ENCODE measurements at places on chromosomes 12 and 14.

DNA sequence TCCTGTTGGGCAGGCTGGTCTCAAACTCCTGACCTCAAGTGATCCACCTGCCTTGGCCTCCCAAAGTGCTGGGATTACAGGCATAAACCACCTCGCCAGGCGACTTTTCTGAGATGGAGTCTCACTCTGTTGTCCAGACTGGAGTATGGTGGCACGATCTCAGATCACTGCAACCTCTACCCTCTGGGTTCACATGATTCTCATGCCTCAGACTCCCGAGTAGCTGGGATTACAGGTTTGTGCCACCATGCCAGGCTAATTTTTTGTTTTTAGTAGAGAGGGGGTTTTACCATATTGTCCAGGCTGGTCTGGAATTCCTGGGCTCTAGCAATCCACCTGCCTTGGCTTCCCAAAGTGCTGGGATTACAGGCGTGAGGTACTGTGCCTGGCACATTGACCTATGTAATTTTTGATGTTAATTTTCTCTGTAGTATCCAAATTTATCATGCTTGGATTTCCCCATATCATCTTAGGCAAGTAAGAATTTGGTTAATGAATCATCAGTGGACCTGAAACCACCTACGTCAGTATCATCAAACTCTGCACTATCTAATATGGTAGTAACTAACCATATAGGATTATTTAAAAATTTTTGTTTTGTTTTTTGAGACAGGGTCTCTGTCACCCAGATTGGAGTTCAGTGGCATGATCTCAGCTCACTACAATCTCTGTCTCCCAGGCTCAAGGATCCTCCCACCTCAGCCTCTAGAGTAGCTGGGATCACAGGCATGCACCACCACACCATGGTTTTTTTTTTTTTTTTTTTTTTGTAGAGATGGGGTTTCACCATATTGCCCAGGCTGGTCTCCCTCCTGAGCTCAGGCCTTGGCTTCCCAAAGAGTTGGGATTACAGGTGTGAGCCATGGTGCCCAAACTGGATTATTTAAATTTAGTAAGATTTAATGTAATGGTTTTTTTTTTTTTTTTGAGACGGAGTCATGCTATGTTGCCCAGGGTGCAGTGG, 11.9 kb upstream of the ATP5F1B start:
- DNase-seq = no peak

DNA sequence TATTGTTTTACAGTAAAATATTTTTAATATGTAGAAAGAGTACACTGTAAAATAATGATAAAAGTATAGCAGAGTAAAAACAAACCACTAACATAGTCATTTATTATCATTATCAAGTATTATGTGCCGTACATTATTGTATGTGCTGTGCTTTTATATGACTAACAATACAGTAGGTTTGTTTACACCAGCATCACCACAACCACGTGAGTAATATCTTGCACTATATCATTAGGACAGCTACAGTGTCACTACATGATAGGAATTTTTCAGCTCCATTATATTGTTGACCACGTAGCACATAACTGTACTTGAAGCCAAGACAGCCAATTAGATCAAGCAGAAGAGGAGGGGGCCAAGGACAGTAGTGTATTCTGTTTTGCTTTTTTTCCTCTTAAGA, 415.4 kb downstream of the RAD51B start:
- DNase-seq = no peak

- no peak for DNase-seq
These were observed 190.1 kb downstream of the TTC8 start for GRCh38 chr14:89014569-89014850.

GRCh38 chr12:58253663-58254062, 312.3 kb downstream of the ATP23 start:
- DNase-seq = no peak

DNA sequence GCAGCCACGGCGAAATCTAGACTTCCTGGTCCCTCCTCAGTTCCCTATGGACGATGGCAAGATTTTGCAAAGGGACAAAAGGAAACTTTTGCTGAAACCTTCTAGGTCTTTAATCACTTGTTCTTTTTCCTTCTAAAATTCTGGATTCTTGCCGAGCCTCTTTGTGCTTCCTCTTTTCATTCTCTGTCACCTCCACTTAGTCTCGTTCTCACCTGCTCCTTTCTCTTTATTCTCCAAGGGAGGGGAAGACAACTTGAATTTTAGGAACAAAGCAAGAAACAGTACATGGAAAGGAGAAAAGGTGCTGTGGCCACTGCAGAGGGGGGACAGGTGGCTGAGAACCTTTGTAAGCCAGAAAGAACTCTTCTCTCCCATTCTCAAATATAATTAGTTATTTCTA, 194.8 kb downstream of the CACNA1C start:
- DNase-seq = no peak

GRCh38 chr12:92041742-92042141, 103.9 kb downstream of the BTG1 start:
- no peak for DNase-seq

GRCh38 chr14:84128050-84128449, 1401.9 kb upstream of the FLRT2 start:
- no peak for DNase-seq

DNA sequence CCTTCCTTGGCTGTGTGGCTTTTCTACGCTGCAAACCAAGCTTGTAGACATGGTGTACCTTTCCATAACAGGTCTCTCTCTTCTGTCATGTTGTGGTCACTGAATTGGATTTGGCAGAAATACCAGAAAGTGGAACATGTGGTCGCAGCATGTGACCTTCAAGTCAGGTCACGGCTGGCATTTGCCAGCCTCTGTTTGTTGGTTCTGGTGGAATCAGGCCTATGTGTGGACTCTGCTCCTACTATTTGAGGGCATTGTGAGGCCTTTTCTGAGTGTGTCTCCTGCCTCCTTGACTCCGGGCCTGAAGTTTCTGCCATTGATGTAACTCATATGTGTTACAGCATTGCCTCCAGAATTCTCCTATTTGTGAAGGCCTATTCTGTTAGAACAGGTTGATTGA, 116.7 kb downstream of the CACNA1C start:
- no peak for DNase-seq

- peak; percentile 91 for DNase-seq
These were observed at the start of gene PPP1R3E for GRCh38 chr14:23302290-23303225. TSS of gene PPP1R3E (minus strand) at chr14:23302859. CDS start at chr14:23302576, 283 bp downstream.

GRCh38 chr12:93136253-93137055, 207.4 kb upstream of the EEA1 start:
- no peak for DNase-seq

GRCh38 chr12:11891346-11891745, 179.4 kb upstream of the BCL2L14 start:
- no peak for DNase-seq

DNA sequence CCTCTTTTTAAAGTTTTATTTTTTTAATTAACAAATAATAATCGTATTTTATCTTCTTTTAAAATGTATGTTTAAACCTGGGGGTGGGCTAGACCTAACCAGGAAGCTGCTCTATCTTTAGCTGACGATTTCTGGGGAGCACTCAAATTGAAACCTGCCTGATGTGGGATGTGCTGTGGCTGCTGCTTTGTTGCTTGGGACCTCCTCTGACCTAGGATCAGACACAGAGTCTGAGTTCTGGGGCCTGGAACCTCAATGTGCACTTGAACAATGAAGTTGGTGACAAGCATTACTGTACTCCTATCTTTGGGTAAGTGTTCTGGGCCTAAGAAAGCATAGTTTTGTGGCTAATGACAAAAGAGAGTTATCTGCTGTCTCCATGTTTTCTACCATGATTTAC, 386.7 kb downstream of the DAD1 start:
- peak; percentile 59 for DNase-seq

- no peak for DNase-seq
These were observed 6.4 kb upstream of the A2M start for GRCh38 chr12:9122091-9122609.

DNA sequence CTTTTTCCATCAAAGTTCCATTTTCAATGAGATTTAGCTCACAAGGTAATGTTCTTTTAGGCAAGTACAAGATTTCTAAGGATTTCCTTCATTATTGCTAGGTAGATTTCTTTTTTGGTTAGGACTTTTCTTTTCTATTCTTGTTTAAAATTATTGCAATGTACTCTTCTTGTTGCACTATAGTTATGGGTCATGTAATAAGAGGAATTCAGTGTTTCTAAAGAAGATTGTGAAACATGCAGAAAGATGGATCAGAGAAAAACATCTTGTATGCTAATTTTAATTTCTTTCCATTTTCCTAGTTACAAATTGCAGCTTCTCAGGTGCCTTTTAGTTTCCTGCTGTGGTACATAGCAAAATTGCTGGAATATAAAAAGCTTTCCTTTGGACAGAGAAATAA, 56.1 kb downstream of the BTG1 start:
- DNase-seq = no peak

DNA sequence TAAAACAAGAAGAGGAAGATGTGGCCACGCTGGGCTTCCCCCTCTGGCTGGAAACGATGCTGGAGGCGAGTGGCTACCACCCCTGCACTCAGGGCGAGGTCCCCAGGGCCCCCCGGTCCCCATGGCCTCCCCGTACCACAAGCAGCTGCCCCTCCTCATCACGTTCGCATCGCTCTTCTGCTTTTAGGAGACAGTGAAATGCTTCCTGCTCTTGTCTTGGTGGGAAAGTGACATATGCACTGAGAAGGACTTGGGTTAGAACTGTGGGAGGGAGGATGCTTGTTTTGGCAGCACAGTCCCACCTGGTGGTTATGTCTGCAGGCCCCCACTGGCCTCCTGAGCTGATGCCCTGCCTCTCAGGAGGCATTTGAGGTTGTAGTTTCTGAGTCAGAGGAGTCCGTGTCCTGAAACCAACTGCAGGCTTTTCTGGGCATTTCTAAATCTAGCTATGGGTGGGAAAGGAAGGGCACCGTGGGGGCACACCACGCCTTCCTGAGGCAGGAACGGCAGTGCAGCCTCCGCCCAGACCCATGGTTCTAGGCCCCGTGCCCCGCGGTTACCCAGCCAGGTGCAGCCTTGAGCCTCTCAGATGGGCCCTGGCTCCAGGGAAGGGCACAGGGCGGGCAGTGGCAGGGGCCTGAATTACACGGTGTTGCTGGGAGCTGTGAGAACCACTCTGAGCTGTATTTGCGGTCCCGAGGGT, 139.3 kb downstream of the ADGRD1 start:
- peak; percentile 2 for DNase-seq

- no peak for DNase-seq
These were observed 35.0 kb downstream of the ITPR2 start for GRCh38 chr12:26798023-26798422.

- no peak for DNase-seq
These were observed 5.1 kb upstream of the OTUB2 start for GRCh38 chr14:94021001-94021400.

GRCh38 chr12:1855241-1855640, 34.9 kb downstream of the LRTM2 start:
- DNase-seq = no peak

DNA sequence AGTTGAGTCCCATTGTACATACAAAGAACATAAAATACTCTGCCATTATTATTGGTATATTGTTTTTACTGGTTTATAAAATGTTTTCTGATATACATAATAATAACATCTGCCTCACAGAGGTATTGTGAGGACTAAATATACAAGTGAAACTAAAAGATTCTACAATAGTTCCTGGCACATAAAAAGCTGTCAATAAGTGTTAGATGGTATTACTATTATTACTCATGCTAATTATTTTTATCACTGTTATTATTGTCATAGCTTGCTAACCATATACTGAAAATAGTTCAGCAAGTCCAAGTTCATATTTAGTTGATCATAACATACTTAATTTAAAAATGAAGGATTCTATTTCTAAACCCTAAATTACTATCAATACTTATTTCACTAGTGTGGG, 34.4 kb downstream of the BTG1 start:
- DNase-seq = no peak

DNA sequence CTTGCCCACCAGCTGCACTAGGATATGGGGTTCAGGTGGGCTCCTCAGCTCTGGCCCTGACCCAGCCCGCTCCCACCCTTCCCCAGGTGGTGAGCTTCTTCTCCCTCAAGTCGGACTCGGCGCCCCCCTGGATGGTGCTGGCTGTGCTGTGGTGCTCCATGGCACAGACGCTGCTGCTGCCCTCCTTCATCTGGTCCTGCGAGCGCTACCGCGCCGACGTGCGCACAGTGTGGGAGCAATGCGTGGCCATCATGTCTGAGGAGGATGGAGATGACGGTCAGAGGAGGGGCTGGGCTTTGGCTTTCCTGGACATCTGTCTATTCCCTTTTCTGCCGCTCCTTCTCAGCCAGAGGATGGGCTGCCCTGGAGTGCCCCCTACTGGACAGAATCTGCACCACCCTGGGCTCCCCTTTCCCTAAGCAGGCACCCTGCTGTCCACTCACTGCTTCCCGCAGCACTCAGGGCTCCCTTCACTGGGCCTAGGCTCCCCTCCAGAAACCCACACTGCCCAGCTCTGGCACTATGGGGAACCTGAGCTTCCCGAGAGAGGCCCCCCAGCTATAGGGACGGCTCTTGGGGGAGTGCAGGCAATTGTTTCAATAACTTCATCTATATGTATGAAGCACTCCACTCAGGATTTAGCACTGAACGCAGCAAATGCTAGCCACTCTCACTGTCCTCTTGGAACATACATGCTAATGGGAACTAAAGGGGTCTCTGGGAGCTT, 2.6 kb upstream of the P3H3 start:
- peak; percentile 69 for DNase-seq

DNA sequence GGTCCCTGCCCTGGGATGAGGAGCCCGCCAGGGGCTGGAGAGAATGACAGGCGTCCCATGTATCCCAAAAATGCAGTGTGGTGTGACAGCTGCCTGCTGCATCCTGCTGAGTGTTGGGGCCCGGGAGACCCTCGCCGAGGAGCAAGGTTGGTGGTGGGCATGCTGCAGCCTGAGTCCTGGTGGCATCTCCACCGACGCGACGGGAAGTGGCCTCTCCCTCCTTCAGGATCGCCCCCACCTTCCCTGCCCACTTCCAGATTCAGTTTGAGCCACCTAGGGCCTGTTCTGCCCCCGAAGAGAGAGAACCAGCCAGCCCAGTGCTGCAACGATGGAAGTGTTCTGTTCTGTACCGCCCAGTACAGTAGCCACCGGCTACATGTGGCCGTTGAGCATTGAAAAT, 70.1 kb downstream of the TSPAN9 start:
- DNase-seq = no peak

- no peak for DNase-seq
These were observed 31.5 kb upstream of the SYNDIG1L start for GRCh38 chr14:74457565-74457895.

DNA sequence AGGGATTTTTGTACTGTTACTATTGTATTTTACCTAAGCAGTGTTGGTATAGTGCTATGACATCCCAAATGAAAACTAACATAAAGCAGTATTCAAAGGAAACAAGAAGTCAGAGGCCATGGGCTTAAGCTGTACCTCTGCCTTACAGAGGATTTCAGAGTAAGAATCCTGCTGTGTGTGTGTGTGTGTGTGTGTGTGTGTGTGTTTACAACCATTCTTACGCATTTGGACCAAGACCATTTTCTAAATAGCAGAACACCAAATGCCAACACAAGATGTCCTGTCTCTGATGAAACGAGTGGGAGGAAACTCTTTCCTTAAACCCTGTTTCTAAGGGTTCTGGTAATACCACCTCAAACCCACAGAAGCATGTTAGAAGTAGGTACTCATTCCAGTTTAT, 64.4 kb downstream of the PPP1R36 start:
- no peak for DNase-seq

- no peak for DNase-seq
These were observed 215.4 kb downstream of the SLC41A2 start for GRCh38 chr12:104742551-104743201.
